Inflammatory macrophage (primary cell): ENCODE measurements at places on chromosomes 11 and 22.

DNA sequence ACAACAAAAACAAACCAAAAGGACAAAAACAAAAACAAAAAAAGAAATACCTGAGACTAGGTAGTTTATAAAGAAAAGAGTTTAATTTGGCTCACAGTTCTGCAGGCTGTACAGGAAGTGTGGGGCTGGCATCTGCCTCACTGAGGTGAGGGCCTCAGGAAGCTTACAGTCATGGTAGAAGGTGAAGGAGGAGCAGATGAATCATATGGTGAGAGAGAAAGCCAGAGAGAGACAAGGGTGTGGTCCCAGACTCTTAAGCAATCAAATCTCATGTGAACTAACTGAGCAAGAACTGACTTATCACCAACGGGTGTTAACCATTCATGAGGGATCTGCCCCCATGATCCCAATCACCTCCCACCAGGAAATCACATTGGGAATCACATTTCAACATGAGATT lies 58.8 kb upstream of the ZBED5 start:
- DNase-seq: peak; percentile 22

- peak; percentile 28 for DNase-seq
Observed at GRCh38 chr11:2860636-2861035, 24.9 kb downstream of the CDKN1C start.

- no peak for DNase-seq
Observed at GRCh38 chr11:22203281-22203680, 10.4 kb downstream of the ANO5 start.

GRCh38 chr11:34866375-34866774 lies 49.8 kb downstream of the APIP start:
- DNase-seq: peak; percentile 51

GRCh38 chr11:110431051-110431672 lies 1.4 kb downstream of the FDX1 start:
- DNase-seq: peak; percentile 37

DNA sequence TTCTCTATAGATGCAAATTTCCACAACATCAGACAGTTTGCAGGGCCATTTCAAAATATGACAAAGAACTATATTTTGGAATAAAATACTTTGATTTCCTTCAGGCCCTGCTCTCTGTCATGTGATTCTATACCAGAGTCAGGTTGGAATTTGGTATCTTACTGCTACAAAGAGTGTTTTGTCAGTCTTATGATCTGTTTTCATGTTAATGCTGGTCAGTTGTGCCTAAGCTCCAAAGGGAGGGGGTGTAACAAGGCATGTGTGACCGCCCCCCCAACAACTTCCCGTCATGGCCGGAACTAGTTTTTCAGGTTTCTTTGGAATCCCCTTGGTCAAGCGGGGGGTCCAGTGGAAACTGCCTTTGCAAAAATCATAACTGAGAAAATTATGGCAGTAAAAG lies 15.1 kb downstream of the C11orf96 start:
- no peak for DNase-seq

DNA sequence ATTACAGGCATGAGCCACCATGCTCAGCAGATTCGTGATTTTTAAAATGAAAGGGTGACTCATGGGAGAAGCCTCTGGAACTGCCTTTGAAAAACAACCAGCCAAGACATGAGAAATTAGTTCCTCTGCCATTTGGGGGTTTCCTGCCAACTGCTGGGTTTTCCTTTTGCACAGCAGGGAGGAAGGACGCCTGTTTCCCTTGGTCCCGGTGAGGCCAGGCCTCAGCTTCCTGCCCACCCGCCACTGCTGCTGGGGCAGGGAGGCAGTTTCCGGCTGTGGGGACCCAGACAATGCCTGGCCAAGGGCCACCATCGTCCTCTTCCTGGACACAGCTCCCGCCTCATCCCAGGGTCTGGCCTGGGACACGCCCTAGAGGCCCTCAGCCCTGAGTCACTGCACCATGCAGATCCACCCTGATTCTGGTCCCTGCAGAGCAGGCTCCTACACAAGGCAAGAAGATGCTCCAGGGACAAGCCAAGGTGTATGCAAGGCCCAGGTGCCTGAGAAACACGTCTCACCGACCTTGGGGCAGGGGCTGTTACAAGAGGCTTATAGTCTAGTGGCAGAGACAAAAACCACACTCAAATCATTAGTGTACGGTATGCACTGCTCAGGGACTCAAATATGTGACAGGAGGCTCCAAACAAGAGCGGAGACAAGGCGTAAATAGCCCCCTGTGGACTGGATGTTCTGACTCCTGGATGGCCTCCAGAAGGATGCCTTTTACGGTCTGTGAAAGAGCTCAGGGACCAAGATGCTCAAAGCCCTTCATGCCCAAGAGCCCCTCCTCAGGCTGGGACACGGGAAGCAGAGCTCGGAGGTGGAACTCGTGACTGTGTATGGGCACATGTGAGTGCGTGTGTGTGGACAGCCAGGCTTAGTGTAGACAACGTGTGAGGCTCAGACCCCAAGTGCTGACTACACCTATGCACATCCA lies 10.0 kb downstream of the PPM1F start:
- peak; percentile 44 for DNase-seq

DNA sequence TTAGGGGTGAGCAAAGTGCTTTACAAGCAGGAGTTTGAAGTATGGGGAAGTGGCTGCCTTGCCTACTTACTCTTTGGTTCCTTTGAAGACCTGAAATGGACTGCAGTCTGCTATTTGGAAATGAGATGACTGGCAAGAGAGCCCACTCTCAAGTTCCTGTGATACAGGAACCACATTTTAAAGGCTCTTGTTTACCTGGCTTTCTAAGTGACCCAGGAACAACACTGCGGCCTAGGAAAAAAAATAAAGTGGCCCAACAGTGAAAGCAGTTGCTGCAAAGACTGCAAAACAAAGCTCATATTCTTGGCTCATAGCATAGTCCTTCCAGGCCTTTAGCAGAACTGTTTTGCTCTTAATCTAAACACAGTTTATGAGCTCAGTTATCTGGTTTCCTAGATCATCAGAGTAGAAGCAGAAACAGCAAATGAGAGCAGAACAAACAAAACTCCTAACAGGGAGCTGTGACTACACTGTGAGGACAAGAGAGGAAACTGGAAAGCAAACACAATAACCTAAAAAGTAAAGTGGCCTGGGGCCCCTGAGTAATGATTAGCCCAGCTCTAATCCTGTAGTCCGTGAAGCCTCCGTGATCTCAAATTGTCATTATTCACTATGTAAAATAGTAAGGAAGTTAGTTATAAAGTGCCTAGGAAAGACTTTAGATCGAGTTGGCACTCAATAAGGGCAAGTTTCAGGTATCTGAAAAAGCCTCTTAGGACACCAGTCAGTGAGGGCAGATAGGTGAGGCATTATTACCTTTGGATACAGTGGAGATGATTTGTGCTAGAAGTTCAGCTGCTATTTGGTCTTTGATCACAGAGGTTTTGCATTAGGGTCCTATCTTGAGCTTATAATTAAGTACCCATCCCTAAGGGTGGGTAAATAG lies 11.5 kb downstream of the CCDC117 start:
- no peak for DNase-seq

- DNase-seq: no peak
Observed at GRCh38 chr22:26321469-26321913, 107.6 kb upstream of the ASPHD2 start.

DNA sequence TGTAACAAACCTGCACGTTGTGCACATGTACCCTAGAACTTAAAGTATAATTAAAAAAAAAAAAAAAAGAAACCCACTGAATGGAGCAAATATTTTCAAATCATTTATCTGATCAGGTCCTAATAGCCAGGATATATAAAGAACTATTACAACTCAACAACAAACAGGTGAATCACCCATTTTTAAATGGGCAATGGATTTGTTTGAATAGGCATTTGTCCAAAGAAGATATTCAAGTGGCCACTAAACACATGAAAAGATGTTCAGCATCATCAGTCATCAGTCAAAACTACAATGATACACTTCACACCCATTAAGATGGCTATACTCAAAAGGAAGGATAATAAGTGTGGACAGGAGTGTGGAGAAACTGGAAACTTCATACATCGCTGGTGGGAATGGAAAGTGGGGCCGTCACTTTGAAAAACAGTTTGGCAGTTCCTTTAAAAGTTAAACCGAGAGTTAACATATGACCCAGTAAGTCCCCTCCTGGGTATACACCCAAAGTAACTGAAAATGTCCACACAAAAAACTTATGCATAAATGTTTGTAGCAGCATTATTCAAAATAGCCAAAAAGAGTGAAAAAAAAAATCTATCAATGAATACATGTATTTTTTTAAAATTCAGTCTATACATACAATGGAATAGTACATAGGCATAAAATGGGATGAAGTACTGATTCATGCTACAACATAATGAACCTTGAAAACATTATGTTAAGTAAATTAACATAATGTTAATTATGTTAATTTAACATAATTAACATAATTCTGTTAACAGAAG lies 53.1 kb downstream of the ARRB1 start:
- no peak for DNase-seq

- peak; percentile 40 for DNase-seq
Observed at GRCh38 chr22:44085743-44086270, 61.7 kb downstream of the PARVB start.

DNA sequence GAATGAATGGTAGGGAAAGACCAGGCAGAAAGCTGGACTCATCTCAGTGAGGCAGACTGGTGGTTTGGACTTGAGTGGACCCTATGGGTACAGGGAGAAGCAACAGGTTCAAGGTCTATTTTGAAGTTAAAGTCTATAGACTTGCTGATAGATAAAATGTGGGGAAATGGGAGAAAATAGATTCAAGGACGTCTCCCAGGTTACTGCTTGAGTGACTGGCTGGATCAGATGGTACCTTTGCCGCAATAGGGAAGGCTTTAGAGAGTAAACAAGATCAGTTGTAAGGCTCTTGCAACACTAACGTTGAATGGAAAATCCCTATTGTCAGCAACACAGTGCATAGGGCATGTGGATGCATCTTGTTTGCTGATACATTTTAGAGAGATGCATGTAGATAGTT lies 27.4 kb downstream of the SEZ6L start:
- DNase-seq: no peak

- peak; percentile 47 for DNase-seq
Observed at GRCh38 chr11:96254854-96255253, 88.1 kb downstream of the MAML2 start.

DNA sequence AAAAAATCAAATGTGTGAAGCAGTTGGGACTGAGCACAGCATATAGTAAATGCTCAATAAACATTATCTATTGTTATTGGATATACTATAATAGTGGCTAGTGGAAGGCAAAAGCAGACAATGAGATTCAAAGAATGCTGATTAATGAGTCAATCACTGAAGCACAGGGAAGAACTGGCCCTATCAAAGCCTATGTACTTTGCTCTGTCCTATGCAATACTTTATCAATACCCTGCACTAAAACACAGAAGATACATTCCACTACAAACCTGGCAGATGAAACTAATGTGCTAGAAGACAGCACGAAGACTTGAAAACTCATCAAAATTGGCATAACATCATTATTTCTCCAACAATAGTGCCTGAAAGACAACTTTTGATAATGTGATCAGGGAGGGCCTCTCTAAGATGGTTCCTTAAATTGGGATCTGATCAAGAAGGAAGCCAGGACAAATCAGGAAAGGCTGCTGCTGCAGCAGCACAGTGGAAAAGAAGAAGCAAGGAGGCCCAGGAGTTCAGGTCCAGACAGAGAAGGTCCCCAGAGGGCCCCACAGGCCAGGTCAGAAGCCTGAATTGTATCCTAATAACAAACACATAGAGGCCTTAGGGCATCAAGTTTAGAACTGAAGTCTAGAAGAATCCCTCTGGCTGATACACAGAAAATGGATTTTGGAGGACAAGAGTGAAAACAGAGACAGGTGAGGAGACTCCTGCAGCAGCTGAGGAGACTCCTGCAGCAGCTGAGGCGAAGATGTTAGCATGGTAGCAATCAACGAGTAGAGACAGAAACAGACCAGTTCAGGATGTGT lies 18.6 kb downstream of the PI4KA start:
- no peak for DNase-seq

DNA sequence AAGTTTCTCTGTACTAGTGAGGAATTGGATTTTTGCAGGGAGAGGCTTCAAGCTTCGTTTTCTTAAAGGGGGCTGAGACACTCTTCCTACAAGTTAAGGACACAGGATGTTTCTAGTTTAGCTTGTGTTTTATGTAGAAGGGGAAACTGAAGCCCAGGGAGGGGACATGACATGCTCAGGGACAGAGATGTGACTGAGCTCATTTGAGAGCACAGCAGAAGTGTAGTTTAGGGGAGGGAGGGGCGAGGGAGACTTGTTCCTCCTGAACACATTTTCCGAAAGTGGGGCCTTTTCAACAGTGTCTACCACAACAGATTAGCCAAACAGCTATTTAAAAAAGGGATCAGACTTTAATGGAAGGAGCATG lies 148.1 kb downstream of the FBXO7 start:
- no peak for DNase-seq

- no peak for DNase-seq
Observed at GRCh38 chr11:2390091-2390724, 10.3 kb upstream of the TSSC4 start.

GRCh38 chr11:59997800-59998199 lies 19.2 kb upstream of the OOSP4B start:
- DNase-seq: no peak

DNA sequence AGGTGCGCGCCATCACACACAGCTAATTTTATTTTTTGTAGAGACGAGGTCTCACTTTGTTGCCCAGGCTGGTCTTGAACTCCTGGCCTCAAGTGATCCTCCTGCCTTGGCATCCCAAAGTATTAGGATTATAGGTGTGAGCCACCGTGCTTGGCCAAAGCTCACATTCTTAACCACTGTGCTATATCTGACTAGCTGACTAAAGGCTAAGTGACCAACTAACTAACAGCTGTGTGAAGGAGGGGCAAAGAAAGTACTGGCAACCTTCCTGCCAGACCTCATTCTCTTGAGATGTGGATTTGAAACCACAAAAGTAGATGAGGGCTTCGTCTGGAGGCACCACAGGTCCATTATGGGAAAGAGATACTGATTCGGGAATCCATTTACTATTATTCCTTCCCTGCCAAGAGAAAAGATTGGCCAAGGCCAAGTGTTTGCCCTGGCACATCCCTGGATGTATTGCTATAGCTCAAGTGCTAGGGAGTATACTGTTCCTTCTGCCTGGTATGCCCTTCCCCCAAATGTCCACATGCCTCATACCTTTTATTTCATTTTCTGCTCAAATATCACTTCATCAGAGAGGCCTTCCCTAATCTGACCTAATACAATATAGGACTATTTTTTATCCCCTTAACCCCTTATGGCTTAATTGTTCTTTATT lies 52.7 kb upstream of the RRM1 start:
- DNase-seq: no peak

DNA sequence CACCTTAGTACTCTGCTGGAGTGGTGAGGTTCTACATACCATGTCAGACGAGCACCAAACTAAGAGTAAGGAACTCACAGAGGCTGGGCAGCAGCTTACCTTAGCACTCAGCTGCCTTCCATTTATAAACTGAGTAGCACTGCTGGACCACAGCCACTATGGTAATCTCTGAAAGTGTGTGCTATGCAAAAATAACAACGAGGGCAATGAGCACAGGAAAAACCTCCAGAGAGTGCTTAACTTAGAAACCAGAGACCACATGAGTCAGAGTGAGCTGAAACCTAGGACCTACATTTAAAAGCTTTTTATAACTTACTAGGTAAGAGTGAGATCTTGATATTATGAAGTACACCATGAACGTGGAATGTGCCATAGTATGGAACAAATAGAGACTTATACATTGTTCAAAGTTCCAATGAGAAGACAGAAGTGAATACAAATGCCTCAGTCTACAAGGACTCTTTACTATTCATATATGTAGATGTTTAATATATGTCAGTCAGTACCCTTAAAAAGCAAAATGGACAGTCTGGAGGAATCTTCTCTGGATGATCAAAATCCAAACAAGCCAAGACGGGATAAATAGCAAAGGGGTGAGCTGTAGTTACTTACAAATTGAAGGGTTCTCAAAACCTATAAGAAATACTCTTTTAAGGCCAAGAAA lies 17.2 kb upstream of the CD59 start:
- DNase-seq: no peak
